Mesangial cell (primary cell): ENCODE measurements at places on chromosomes 7 and 10. TPM values are rescaled to one million over a fixed set of nuclear protein-coding genes. Genes with fewer than 3 reads are reported as not detected.

The MSMB gene
- not detected in 2 replicates for total RNA-seq

The GHRHR gene
- not detected in 2 replicates for total RNA-seq

The PNLIP gene
- not detected in 2 replicates for total RNA-seq

The MOGAT3 gene
- not detected in 2 replicates for total RNA-seq

The C10orf67 gene
- total RNA-seq, result under 0.01 and 0.38 TPM in 2 replicates

The DNAJC12 gene
- 0.89 and 1.3 TPM in 2 replicates for total RNA-seq

The DNAH11 gene
- not detected in 2 replicates for total RNA-seq
